NCI-H524 (cell line): ENCODE measurements at places on chromosomes 3 and 15.

GRCh38 chr3:24538891-24539290 is 44.2 kb upstream of the THRB start:
- no peak for DNase-seq

DNA sequence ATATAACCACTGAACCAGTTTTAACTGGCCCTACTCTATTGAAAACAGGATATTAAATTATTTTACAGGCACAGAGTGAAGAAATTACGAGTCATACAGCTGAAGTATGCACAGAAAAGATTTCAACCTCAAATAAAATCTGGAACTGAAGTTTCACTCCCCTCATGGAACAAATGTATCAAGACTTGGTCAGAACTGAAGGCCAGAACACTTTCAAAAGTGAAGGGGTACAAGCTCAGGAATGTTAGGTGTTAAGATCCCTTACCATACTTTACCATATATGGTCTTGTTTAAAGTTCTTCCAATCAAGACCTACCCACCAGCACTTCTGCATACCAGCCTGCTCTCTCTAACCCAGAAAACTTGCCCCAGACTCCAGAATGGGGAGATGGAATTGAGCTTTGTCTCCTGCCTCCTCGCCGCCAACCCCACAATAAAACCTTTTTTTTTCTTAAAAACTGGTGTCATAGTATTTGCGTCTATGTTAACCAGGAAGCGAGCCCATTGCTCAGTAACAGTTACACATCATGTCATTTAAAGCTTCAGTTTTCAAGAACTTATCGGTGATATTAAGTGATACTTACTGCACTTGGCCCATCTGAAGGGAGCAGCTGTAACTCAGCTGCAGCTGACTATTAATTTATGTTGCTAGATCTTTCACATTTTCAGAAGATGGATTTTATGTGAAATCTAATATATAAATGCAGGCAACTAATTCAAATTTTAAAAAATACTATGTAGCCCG is 59.9 kb downstream of the OXSM start:
- DNase-seq, result no peak

DNA sequence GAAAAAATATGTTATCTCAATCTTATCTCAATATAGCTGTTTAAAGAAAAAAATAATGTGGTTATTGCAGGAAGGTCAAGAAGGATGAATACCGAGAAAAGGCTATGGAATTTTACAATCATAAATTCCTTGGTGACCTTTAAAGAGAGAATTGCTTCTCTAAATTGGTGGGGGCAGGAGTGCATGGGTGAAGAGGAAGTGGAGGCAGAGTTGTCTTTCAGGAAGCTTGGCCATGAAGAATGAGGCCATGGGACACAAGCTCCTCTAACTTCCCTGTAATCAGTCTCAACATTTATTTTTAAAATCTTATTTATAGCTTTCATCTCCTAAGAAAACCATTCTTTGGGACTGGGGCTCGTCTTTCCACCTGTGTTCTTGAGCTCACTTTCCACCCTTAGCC is 22.4 kb upstream of the ALDH1A2 start:
- no peak for DNase-seq

DNA sequence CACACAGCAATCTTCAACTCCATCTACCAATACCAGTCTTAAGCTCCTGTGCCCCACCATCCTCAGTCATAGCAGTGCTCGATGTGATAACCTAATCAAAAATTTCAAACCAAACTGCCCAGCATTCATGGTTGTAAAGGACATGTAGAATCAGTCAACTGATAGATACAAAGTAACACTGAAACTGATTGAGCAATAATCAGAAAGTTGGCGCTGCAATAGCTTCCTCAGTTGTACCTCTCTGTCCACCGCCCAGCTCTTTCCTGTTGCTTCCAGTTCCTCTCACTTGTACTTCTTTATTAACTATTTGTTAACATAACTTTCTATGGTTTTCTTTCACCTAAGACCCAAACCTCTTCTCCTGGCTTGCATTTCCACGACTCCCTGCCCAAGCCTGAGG is 745.7 kb downstream of the PDCD6IP start:
- DNase-seq, result no peak

DNA sequence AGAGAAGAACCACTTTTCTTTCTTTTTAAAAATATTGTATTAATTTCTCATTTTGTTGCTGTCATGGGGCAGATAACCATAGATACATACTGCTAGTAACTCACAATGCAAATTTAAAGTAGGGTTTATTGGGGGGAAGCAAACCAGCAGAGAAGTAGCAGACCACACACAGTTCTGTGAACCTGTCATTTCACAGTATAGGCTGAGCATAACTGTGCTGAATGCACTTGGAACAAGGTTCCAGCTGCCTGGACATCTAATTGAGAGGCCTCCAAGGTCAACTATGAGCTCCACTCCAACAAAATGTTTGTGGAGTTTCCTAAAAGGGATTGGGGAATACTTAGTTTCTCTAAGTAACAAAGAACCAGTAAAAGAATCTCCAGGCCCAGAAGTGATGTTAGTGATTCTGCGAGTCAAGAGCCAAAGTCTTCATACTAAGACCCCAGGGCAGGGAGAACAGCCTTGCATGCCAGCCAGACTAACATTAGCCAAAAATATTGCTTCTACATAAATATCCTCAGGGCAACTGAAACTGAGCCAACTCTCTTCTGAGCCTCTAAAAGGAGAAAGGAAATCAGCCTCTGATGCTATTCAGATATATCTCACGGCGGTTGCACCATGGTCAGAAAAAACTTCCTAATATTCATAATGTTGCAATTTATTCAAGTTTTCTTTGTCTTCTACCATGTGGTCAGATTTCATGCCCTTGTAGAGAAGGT is 856.4 kb upstream of the ALCAM start:
- DNase-seq, result no peak

DNA sequence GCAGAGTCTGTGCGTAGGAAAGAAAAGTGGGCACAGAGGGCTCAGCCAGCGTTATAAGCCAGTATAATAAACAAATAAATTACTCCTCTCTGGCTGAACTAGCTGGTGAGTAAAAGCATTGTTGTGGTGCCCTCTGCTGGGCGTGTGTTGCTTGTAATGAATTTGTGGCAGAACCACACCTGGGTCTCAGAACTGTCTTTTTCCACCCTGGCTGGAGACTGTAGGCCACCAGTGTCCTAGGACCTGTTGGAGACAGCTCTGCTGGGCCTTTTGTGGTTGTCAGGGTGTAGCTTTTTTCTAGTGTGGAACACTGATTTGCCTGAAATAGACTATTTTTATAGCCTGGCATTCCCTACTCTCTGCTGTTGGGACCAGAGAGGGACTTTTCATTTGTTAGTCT is 130.5 kb upstream of the EIF1B start:
- peak; percentile 70 for DNase-seq

DNA sequence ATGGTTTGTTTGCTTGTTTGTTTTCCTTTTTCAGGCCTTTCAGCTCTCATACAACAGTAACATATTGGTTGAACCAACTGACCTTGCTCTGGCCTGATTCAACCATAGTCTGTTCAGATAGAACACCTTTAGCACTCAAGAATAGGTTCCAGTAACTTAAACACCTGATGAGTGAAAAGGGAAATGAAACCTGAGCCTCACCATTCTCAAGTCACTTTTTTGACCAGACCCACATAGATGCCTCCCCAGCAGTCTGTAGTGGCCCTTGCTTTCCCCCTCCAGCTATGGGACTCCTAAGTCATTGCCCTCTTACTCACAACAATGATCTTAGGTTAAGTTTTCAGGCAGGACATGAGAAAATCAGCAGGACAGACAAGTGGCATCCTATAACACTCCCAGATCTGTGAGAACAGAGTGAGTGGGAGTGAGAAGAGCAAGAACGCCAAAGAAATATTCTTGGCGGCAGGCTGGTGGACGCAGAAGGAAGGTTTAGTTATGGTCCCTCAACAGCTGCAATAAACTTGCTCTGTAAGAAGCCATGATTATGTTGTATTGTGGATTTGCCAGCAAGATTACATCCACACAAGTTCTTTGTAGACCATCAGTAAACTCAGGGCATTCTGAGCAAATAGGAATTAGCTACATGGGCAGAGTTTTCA is 367.5 kb downstream of the MECOM start:
- no peak for DNase-seq

GRCh38 chr3:195040094-195040493 is 230.9 kb downstream of the XXYLT1 start:
- DNase-seq, result no peak

DNA sequence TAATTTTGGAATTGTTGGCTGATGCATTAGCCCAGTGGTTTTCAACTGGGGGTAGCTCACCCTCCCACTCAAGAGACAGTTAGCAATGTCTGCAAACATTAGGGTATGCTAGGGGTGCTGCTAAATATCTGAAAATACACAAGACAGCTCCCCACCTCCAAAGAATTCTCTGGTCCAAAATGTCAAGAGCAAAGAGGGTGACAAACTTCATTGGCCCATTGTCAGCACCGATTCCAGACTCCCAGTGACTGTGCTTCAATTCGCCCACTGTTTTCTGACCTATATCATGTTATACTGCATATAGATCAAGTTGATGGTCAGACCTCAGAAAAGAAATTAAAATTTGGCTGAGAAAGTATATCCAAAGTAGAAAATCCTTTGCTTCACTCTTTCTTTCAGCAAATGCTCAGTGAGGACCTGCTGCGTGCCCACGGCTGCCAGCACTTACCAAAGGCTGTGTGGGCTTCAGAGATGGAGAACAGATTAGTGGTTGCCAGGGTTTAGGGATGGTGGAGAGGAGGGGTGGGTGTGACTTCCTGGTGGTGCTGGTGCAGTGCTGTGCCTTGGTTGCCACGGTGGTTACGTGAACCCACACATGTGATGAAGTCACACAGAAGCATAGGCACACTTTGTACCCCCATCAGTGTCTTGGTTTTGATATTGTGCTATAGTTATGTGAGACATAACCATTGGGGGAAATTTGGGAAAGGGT is 204.0 kb downstream of the PLCL2 start:
- DNase-seq, result no peak

- DNase-seq, result no peak
Measured at GRCh38 chr3:197507541-197507940, 48.2 kb downstream of the BDH1 start.

- DNase-seq, result peak; percentile 47
Measured at GRCh38 chr3:177733936-177734335, 536.7 kb upstream of the TBL1XR1 start.

DNA sequence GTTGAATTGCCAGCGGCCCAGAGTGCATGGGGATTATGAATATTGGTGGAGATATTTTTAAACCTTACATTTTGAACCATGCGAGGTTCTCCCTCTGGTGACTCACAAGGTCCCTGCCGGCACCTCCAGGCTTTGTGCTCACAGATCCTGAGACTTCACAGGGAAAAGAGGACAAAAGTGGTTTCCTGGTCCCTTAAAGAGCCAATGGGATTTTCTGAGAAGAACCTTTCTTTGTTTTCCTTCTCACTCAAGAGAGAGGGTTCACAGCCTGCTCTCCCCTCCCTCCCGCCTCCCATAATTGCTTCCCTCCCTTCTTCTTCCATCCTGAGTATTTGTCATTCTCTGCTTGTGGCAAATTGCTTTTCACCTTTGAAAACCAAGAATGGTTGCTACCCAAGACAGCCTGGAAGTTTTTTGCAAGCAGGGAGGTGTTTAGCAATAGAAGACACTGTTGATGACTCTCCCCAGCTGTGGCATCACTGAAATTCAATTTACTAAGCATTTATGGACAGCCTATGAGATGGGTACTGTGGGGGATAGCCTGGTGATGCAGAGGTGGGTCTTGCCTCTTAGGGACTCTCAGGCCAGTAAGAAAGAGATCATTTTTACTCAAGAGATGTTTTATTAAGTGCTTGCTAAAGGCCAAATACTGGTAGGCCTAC is 76.6 kb downstream of the CPN2 start:
- DNase-seq, result no peak

DNA sequence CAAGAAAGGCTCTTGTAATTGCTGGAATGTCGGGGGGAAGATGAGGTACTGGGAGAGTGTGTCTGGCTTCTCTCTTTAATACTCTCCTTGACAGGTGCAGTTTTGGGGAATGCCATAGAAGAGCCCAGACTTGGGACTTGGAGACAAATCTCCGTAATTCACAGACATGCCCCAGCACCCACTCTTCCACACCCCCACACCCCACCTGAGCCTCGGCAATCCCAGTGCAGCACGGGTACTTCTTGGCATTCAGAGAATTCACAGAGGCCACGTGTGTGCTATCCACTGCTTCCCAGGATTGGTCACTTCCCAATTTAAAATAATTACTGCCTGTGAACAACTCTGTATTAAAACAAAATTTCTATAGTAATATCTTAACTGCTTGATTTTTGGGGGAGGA is 43.9 kb downstream of the TRIM71 start:
- no peak for DNase-seq

GRCh38 chr3:194933465-194933864 is 247.8 kb downstream of the FAM43A start:
- DNase-seq, result no peak

DNA sequence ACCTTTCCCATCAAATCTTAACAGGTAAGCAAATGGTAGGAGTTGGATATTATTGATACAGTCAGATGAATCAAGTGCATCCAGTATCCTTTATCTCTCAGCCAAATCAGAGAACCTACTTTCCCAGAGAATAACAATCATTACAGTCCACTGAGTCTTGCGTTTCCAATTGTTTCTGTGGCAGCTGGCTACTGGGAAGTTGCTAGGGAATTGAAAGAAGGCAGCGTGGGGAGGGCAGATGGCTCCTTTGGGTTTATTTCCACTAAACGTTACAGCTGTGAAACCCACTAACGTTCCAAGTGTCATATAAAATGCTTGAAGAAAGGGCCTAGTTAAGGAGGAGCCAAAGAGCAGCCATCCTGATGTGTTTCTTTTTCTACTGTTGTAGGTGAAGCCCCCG is 78.4 kb downstream of the WDR72 start:
- peak; percentile 84 for DNase-seq

DNA sequence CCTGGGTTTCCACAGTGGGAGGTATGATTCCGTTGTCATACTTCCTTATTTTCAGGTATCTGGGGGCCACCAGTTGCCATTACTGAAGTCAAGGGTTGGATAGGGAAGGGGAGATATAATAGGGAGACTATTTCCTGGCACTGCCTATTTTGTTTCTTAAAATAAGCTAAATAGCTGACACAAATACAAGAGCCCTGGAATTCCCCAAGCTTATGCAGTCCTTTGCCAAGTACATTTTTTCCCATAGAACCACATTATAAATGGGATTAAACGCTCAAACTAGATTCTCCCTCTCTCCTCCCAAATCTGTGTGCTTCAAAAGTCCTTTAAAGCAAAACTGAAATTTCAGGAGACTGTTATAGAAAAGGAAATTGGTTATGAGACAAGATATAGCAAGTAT is 68.7 kb downstream of the AP4E1 start:
- DNase-seq, result no peak

- peak; percentile 72 for DNase-seq
Measured at GRCh38 chr15:88218557-88219221, 37.9 kb downstream of the NTRK3 start.

GRCh38 chr15:90307661-90308060 is 42.2 kb downstream of the NGRN start:
- no peak for DNase-seq

DNA sequence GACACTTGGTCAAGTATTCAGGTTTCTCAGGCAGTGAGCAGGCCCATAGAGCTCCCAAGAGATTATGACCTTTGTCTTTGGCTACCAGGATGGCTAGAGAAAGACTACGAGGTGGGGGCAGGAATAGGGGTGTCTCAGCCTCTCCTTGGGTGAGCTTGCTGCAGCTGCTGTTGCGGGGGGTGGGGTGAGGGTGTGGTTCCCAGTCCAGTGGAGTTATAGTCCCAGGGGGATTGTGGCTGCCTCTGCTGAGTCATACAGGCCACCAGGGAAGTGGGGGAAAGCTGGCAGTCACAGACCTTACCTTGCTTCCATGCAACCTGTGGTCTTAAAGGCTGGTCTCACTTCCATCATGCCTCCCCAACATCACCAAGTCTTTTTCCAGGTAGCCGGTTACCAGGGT is 31.7 kb downstream of the ATP2C1 start:
- DNase-seq, result no peak
